ENCODE measurements at places on chromosomes 2 and 18.

DNA sequence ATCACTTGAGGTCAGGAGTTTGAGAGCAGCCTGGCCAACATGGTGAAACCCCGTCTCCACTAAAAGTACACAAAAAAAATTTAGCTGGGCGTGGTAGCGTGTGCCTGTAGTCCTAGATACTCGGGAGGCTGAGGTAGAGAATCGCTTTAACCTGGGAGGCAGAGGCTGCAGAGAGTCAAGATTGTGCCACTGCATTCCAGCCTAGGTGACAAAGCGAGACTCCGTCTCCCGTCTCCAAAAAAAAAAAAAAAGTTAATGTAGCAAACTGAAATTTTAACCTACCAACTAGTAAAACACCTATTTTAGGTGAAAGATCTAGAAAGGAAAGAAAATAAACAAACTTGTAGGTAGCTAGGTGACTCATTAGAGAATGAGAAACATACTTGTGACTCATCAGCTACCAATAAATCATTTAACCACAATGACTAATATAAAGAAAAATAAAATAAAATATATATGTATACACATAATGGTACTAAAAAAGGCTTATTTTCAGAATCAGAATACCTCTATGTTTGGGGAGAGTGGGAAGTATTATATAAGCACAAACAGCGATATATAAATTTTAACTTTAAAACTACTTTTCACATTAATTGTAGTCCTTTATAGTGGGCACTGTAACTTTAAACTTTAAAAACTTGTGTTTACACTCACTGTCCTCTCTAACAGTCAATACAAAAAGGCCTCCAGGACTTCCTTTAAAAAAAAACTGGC, 36.6 kb downstream of the DARS1 start:
- DNase-seq = no peak

GRCh38 chr18:49839012-49839411, 25.7 kb upstream of the ACAA2 start:
- DNase-seq = no peak

- DNase-seq = no peak
Measured at GRCh38 chr2:7348761-7349160, 431.5 kb downstream of the RNF144A start.

- DNase-seq = no peak
Measured at GRCh38 chr2:164839914-164840457, 1.6 kb downstream of the COBLL1 start.

DNA sequence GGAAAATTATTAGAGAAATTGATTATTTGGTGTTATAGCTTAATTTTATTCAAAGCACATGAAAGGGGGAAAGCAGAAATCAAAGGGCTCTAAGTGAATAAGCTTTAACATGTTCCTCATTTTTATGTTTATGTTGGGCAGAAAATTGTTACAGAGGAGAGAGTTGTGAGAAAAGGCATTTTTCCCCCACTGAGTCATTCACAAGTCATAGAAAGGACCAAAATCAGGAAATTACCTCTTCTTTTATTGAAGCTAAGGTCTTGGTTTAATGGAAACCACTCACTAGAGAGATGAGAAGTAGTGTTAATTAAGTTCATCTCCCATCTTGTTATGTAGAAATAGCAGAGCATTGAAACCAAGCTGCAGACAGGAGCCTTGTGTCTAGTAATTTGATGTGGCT, 175.3 kb upstream of the THUMPD2 start:
- DNase-seq = no peak

GRCh38 chr2:114488841-114489530, 46.5 kb downstream of the DPP10 start:
- no peak for DNase-seq
